ENCODE measurements at places on chromosomes 16 and 17.

GRCh38 chr17:19753661-19754463, 5.8 kb upstream of the ALDH3A1 start:
- DNase-seq = no peak

GRCh38 chr17:82371333-82372248, at the start of gene UTS2R:
Gene UTS2R (plus strand): TSS chr17:82371765. CDS start chr17:82374325, 2,560 bp downstream.
- no peak for DNase-seq

GRCh38 chr17:537133-537532, 177.5 kb downstream of the VPS53 start:
- DNase-seq = no peak

- DNase-seq = no peak
Observed at GRCh38 chr16:71775949-71776348, 32.7 kb downstream of the AP1G1 start.

GRCh38 chr17:40351359-40352236, 12.9 kb downstream of the GJD3 start:
- DNase-seq = peak; percentile 63

GRCh38 chr16:19853132-19853741, 31.4 kb downstream of the GPRC5B start:
- no peak for DNase-seq

DNA sequence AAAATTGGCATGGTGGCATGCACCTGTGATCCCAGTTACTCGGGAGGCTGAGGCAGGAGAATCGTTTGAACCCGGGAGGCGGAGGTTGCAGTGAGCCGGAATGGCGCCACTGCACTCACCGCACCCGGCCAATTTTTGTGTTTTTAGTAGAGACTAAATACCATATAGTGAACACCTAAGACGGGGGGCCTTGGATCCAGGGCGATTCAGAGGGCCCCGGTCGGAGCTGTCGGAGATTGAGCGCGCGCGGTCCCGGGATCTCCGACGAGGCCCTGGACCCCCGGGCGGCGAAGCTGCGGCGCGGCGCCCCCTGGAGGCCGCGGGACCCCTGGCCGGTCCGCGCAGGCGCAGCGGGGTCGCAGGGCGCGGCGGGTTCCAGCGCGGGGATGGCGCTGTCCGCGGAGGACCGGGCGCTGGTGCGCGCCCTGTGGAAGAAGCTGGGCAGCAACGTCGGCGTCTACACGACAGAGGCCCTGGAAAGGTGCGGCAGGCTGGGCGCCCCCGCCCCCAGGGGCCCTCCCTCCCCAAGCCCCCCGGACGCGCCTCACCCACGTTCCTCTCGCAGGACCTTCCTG, at the start of gene HBQ1:
TSS of gene HBQ1 (plus strand) at position 359 of the 575 bp plus-strand sequence. CDS start at position 387, 28 bp downstream.
- no peak for DNase-seq

DNA sequence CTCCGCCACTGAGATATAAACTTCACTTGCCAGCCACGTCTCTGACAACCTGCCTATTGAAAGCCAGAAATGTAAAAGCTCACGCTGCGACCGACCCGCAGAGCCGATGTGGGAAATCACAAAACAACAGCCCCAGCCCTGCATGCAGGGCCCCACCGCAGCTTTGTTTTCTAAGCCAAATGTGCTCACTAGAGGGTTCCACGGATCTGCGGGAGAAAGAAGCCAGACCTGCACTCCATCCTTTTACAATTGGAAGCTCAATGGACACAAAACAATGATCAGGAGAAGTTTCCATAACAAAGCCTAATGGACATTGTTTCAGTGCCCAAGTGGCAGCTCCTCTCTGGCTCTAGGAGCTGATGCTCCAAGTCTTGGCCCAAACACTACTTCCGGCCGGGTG, 33.1 kb downstream of the WIPI1 start:
- no peak for DNase-seq

GRCh38 chr17:6413065-6413464, 21.9 kb downstream of the AIPL1 start:
- peak; percentile 8 for DNase-seq

GRCh38 chr16:86942151-86943051, 364.1 kb downstream of the FOXL1 start:
- DNase-seq = no peak

GRCh38 chr17:48502901-48503300, 27.9 kb downstream of the HOXB1 start:
- DNase-seq = no peak

DNA sequence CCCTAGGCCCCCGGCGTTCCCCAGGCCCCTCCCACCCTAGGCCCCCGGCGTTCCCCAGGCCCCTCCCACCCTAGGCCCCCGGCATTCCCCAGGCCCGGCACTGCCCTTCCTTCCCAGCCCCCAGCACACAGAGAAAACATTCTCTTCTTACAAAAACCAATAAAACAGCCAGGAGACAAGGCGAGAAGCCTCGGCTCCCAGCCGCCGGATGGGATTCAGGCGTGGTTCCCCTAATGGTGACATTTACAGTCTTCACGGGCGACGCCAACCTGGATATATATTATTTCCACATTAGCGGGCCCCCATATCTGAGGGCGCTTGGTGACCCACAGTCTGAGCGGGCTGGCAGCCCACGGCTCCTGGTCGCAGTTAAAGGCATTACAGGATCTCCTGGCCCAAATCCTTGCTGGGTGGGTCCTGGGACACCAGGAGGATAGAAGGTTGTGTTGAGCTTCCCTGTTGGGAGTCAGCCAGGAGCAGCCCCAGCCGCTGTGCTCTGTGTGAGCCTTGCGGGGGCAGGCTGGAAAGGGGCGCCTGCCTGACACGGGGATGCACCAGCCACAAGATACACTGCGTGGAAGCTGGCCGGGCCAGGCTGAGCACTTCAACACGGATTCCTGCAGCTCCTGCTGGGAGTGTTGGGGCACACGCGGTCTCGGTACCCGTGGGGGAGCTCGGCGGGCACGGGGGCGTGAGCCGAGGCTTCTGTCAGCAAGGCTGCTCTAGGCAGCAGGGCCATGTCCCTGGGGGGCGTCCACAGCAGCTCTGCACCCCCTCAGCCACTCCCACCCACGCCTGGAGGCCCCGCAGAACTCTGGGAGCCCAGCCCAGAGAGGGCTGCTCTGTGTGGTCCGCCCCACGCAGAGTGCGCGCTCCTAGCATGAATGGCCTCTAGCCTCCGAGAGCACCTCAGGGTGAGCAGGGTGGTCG, 83.7 kb downstream of the LMF1 start:
- no peak for DNase-seq

GRCh38 chr17:31339906-31340661, 18.7 kb upstream of the EVI2A start:
- DNase-seq = no peak

Data from NCI-H1436 treated with DMSO at 0.1 percent for 48 hours (cell line).